Esophagus muscularis mucosa (tissue), 4 donors: ENCODE measurements at places on chromosomes 12 and 14. TPM values are rescaled to one million over a fixed set of nuclear protein-coding genes. Genes with fewer than 3 reads are reported as not detected.
A peak's percentile ranks its signal among the peaks of the same experiment; 100 is the strongest.

Gene MORN3
- 0.17 TPM for total RNA-seq

GRCh38 chr12:62714181-62714773 lies 220.7 kb downstream of the PPM1H start:
- H3K27me3 ChIP-seq = no peaks in the 10 kb centered on the region
- H3K36me3 ChIP-seq = no peaks in the 10 kb centered on the region
- H3K4me1 ChIP-seq = peaks cover 13% of the 10 kb centered on the region
- DNase-seq = no peak
- H3K4me3 ChIP-seq = no peak overlapping the region

Gene SMCO3
- 0.23 TPM for total RNA-seq

DNA sequence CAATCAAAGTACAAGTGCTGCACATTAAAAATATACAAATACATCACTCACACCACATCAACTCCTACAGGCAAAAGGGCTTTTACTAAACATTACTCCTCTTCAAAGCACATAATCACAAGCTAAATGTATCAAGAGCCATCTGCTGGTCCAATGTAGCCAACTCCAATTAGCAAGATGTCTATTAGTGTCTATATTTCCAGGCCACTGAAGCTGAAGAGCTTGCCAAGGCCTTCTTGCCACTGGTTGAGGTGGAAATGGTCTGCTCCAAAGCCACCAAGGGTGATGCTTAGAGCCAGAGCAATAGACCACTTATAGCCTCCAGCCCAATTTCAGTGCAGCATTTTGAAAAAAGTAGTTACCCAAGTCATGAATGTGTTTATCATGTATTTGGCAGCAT lies 54.4 kb downstream of the RASSF9 start:
- H3K4me3 ChIP-seq = no peak overlapping the region
- no peaks in the 10 kb centered on the region for H3K4me1 ChIP-seq
- H3K27ac ChIP-seq = no peak overlapping the region
- no peaks in the 10 kb centered on the region for H3K27me3 ChIP-seq
- DNase-seq = no peak

- H3K27ac ChIP-seq = no peak overlapping the region
- no peaks in the 10 kb centered on the region for H3K4me1 ChIP-seq
- H3K36me3 ChIP-seq = no peaks in the 10 kb centered on the region
- H3K27me3 ChIP-seq = no peaks in the 10 kb centered on the region
Measured at GRCh38 chr12:104761091-104761490, 197.0 kb downstream of the SLC41A2 start.

DNA sequence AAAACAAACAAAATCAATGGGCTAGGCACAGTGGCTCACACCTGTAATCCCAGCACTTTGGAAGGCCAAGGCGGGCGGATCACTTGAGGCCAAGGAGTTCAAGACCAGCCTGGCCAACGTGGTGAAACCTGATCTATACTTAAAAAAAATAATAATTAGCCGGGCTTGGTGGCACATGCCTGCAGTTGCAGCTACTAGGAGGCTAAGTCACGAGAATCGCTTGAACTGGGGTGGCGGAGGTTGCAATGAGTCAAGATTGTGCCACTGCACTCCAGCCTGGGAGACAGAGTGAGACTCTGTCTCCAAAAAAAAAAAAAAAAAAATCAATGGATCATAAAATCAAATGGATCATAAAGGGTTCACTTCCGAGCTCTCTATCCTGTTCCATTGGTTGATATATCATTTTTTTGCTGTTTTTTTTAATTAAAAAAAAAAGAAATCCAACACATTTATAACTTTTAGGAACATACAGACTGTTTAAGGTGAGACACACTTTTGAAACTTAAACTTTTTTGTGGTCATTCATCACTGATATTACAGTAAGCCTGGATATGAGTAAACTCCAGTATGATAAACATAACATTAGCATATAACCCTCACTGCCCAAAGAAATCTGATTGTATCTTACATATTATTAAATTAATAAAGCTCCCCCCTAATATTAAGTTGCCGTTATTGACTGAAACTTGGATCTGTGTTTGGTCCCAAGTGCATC lies 22.1 kb downstream of the MOK start:
- no peaks in the 10 kb centered on the region for H3K36me3 ChIP-seq
- DNase-seq = no peak
- no peaks in the 10 kb centered on the region for H3K27me3 ChIP-seq
- H3K4me1 ChIP-seq = peaks cover 5% of the 10 kb centered on the region
- H3K27ac ChIP-seq = no peak overlapping the region

Gene EIF2S3B
- 0.17 TPM for total RNA-seq

- peak; percentile 66 for DNase-seq
- H3K36me3 ChIP-seq = no peaks in the 10 kb centered on the region
- no peaks in the 10 kb centered on the region for H3K4me1 ChIP-seq
- H3K27ac ChIP-seq = no peak overlapping the region
- H3K4me3 ChIP-seq = no peak overlapping the region
- peaks cover 9% of the 10 kb centered on the region for H3K27me3 ChIP-seq
Measured at GRCh38 chr12:115412831-115413230, 728.9 kb upstream of the TBX3 start.

GRCh38 chr12:118685983-118686607 lies 295.2 kb upstream of the SRRM4 start:
- no peak overlapping the region for H3K27ac ChIP-seq
- H3K27me3 ChIP-seq = no peaks in the 10 kb centered on the region
- no peaks in the 10 kb centered on the region for H3K36me3 ChIP-seq
- no peak overlapping the region for H3K4me3 ChIP-seq
- no peak for DNase-seq

Gene DAD1
- 154 TPM for total RNA-seq

Gene SOX5
- 9.9 TPM for total RNA-seq

- H3K4me1 ChIP-seq = no peaks in the 10 kb centered on the region
- H3K36me3 ChIP-seq = no peaks in the 10 kb centered on the region
- DNase-seq = no peak
- H3K27me3 ChIP-seq = no peaks in the 10 kb centered on the region
Measured at GRCh38 chr12:54974279-54974678, 10.3 kb downstream of the TESPA1 start.

Gene KRT2
- not detected for total RNA-seq

Gene GYS2
- total RNA-seq = not detected

DNA sequence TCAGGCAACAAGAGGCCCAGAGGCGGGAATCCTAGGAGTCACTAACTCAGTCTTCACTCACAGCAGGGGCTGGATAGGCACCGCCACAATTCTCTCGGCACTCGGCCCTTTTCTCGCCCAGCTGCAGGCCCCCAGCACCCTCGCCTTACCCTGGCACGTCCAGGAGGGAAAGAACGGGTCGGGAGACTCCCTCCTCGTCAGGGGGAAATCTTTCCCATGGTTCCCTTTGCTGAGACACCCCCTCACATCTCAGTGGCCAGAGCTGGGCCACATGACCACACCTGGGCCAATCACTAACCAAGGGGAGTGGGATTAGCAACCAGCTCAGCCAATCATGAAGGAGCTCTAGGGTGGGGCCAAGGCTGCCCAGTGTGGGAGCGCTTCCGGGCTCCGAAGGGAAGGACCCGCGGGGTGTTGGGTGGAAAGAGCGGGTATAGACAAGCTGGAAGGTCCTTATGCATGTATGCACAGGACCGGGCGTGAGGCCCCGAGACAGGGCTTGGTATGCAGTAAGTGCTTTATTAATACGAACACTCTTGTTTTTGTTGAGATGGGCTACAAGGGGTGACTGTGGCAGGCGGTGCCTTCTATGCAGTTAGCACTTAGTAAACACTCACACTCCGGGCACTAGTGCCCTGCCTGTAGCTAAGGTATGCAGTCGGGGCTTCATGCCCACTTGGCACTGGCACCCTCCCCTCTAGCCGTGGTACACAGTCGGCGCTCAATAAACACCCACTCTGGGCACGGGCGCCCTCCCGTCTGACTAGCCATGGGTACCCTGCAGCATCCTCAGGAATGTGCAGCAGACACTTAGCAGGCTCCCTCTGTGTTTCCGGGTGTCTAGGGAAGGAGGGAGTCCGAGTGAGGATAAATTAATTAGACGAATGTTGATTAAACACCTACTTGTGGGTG lies 40.3 kb downstream of the ADGRD1 start:
- no peak overlapping the region for H3K4me3 ChIP-seq
- no peak overlapping the region for H3K27ac ChIP-seq
- peaks cover 6% of the 10 kb centered on the region for H3K4me1 ChIP-seq

Gene RPAP3
- total RNA-seq = 17.9 TPM

DNA sequence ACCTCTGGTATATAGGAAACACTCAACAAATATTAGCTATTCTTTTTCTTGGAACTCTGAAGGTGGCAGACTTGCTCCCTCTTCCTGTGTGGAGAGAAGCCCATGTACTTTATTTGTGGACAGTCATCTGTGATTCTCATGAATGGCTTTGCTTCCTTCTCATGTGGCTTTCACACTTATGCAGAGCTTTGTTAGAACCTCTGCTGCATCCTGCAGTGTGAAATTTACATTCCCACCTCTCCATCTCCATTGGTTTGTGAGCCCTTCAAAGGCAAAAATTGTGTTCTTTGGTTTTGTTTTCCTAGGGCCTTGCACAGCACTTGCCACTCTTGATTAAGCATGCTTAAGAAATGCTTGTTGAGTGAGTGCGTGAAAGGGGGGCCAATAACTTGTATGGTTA lies 51.9 kb downstream of the BICD1 start:
- H3K36me3 ChIP-seq = no peaks in the 10 kb centered on the region
- H3K27me3 ChIP-seq = no peaks in the 10 kb centered on the region
- no peak overlapping the region for H3K27ac ChIP-seq
- H3K4me1 ChIP-seq = peaks cover 15% of the 10 kb centered on the region
- no peak for DNase-seq

Gene RIPK3
- 6.4 TPM for total RNA-seq

GRCh38 chr14:102394717-102395375 lies 32.1 kb downstream of the TECPR2 start:
- no peak overlapping the region for H3K4me3 ChIP-seq
- H3K4me1 ChIP-seq = peaks cover 19% of the 10 kb centered on the region
- no peaks in the 10 kb centered on the region for H3K36me3 ChIP-seq

DNA sequence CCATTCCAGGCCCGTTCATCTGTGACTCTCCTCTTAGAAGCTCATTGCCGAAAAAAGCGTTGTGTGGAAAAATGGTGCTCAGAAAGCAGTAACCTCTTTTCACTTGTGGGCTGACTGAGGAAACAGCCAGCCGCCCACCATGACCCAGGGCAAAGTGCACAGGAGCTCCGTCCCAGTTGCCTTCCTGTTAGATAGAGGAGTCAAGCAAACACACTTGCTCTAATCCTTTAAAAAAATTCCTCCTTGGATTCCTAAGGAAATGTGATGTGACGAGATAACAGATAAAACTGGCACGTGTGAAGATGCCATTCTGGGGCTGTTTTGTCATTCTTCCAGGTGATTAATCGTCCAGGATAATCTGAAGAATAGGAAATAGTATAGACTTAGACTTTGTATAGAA lies 396.8 kb upstream of the DDHD1 start:
- H3K4me1 ChIP-seq = no peaks in the 10 kb centered on the region
- H3K4me3 ChIP-seq = no peak overlapping the region
- no peak for DNase-seq
- H3K27ac ChIP-seq = no peak overlapping the region

DNA sequence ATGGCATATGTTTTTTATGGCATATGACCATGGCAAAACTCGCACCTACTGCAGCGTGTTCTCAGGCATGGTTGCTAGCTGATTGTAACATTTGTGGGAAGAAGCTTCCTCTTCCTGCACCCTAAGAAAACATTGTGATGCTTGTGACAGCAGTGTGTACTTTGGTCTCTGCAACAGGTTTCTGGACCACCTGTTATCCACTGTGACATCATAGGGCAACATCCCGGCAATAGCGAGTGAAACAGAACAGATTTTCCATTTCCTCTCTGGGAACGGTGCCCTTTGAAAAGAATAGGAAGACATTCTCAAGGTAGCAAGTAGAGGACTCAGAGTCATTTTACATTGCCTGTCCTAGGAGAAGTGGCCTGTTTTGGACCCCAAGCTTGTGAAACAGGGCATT lies 135.4 kb upstream of the TRHDE start:
- no peak for DNase-seq
- no peak overlapping the region for H3K27ac ChIP-seq
- H3K4me1 ChIP-seq = no peaks in the 10 kb centered on the region
- H3K36me3 ChIP-seq = no peaks in the 10 kb centered on the region
- no peaks in the 10 kb centered on the region for H3K27me3 ChIP-seq
- H3K4me3 ChIP-seq = no peak overlapping the region

DNA sequence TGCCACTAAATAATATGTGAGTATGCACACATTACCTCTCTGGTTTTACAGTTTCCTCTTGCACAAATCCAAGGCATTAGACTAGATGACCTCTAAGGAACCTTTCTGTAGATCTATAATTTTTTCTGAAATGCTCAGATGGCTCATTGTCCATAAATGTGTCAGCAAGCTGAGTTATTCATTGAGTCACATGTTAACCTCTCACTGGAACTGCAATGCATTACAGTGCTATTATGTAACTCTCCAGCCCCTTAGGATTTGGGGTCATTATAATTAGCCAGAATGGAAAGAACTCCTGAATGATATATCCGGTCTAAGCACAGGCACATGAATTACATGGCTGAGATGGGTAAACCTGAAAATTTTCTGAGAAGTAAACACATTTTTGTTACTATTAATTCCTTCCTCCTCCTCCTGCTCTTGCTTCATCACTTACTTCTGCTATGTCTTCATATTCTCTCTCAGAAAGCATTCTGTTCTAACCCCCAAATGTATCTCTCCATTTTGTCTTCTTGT lies 20.3 kb upstream of the DRAM1 start:
- H3K27me3 ChIP-seq = no peaks in the 10 kb centered on the region
- DNase-seq = no peak
- no peaks in the 10 kb centered on the region for H3K36me3 ChIP-seq

- H3K27ac ChIP-seq = no peak overlapping the region
- peaks cover 40% of the 10 kb centered on the region for H3K36me3 ChIP-seq
- H3K27me3 ChIP-seq = no peaks in the 10 kb centered on the region
- no peaks in the 10 kb centered on the region for H3K4me1 ChIP-seq
- no peak for DNase-seq
Measured at GRCh38 chr12:123696646-123697045, 15.5 kb upstream of the ATP6V0A2 start.

Gene HDAC7
- 73.9 TPM for total RNA-seq

DNA sequence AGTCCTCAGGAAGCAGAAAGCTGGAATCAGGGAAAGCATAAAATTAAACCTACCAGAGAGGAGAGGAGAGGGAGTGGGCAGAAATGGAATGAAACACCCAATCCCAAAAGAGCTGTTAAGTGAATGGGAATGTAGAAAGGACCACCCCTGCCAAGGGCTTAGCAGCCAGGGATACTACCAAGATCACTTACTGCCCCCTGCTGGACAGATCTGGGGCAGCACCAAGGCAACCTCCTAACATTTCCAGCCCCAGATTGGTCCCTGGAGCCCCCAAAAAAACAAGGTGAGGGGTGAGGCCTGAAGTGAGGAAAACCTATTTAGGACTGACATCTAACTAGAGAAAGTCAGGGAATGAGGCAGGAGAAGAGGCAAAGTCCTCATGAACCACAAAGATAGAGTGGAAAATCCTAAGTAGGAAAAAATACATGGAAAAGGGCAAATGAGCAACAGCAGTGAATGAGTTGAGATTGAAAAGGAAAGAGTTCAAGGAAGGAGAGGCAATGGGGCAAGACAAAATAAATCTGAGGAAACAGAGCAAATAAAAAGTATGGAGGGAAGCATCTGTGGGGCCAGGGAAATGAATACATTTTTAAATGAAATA lies 11.2 kb upstream of the FKBP11 start:
- H3K4me1 ChIP-seq = no peaks in the 10 kb centered on the region
- no peak overlapping the region for H3K27ac ChIP-seq
- peaks cover 78% of the 10 kb centered on the region for H3K36me3 ChIP-seq
- no peak overlapping the region for H3K4me3 ChIP-seq

- H3K4me3 ChIP-seq = no peak overlapping the region
- H3K36me3 ChIP-seq = no peaks in the 10 kb centered on the region
- H3K27ac ChIP-seq = peak overlapping the region; percentile 41
Measured at GRCh38 chr12:113039911-113040445, 16.6 kb upstream of the DTX1 start.

Gene GPR84
- 0.66 TPM for total RNA-seq

Gene GPRC5D
- not detected for total RNA-seq

GRCh38 chr12:54009171-54010052 lies 627 bp downstream of the HOXC8 start:
- no peaks in the 10 kb centered on the region for H3K36me3 ChIP-seq
- DNase-seq = no peak

Gene TPH2
- 0.11 TPM for total RNA-seq
